ENCODE measurements at places on chromosomes 16 and 17. TPM values are rescaled to one million over a fixed set of nuclear protein-coding genes. Genes with fewer than 3 reads are reported as not detected.

GRCh38 chr17:50255766-50256635, 18.3 kb upstream of the TMEM92 start:
- DNase-seq, result no peak

- DNase-seq, result no peak
Measured at GRCh38 chr17:67628580-67629013, 89.1 kb upstream of the NOL11 start.

- DNase-seq, result no peak
Measured at GRCh38 chr17:6683081-6683684, 30.0 kb downstream of the SLC13A5 start.

- no peak for DNase-seq
Measured at GRCh38 chr17:7408863-7409262, 1.2 kb downstream of the NLGN2 start.

GRCh38 chr17:19647697-19648474, 665 bp upstream of the ALDH3A2 start:
- peak; percentile 71 for DNase-seq

DNA sequence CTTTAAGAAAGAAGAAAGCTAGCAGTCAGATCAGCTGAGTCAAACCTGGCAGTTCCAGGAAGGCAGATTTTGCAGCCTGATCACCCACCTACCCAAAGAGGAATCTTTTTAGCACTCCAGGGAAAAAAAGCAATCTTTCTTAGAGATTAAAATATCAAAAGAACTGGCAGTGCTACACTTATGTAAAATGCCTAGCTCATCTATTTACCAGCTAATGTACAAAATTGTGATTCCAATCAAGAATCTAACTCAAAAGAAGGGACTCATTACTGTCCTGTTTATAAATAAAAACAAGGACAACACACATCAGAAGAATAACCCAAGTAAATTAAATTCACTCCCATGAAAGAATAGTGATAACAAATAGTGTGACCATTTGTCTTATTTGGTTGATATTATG, 222.4 kb upstream of the ERCC4 start:
- DNase-seq, result no peak

- DNase-seq, result no peak
Measured at GRCh38 chr17:76670020-76670717, 26.6 kb upstream of the ST6GALNAC1 start.

DNA sequence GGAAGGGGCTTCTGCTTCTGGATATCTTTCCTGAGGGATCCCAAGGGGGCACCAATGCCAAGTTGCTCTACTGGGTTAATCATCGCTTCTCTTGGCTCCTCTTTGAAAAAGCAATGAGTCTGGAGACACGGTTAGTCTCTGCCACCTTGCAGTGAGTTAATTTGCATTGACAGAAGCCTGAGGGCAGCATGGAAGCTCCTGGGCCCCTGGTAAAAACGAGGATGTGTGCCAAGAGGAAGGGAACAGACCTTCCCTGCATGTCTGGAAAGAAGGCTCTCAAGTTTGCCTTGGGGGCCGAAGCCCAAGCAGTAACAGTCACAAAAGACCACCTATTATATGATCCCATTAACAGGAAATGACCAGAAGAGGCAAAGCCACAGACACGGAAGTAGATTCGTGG, 86.7 kb downstream of the IRX5 start:
- no peak for DNase-seq

DNA sequence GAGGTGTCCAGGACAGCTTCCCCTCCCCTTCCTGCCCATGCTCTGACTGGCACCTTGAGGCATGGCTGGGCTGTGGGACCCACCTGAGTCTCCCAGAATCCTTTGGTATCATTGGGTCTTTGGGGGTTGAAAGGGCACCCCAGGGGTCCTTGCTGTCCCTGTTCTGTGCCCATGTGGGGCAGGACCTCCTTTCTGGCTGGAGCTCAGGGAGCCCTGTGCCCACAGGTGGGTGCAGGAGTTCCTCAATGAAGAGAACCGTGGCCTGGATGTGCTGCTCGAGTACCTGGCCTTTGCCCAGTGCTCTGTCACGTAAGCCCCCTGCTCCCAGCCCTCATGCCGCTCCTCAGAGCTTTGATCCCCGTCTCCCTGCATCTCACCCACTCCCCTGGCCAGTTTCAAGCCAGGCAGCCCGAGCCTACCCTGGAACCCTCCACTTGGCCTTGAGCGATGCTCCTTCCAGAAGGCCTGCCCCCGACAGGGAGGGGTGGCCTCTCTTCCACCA, 11.8 kb downstream of the FMNL1 start:
- no peak for DNase-seq

DNA sequence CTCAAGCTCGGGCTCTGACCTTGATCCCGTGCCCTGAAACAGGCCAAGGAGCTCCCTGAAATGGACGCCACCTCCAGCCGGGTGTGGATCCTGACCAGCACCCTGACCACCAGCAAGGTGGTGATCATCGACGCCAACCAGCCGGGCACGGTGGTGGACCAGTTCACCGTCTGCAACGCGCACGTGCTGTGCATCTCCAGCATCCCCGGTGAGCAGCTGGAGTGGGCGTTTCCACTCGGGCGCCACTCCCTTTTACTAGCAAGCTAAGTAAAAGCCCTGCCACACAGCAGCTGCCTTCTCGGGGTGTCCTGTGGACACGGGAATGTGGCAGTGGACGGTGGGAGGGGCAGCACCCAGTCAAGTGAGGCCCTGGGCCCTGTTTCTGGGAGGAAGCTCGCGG, 6.4 kb downstream of the NME3 start:
- DNase-seq, result no peak

GRCh38 chr16:12613131-12613991, 190.3 kb downstream of the CPPED1 start:
- DNase-seq, result peak; percentile 71

- no peak for DNase-seq
Measured at GRCh38 chr16:50578137-50578536, 29.9 kb downstream of the NKD1 start.

DNA sequence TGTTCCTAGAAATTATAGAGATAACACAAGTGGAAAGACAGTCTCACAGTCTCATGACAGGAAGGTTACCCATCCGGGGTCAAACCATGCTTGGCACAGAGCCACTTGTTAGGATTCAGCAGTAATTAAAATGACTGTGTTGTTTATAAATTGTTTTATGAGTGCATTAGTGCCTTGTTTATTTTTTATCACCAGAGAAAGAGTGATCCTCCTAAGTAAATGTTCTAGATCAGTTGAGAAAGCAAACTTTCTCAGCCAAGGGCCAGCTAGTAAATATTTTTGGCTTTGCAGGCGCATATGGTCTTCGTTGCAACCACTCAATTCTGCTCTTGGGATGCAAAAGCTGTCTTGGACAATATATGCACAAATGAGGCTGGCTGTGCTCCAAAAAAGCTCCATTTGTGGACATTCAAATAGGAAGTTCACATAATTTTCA, 253.9 kb upstream of the CACNG5 start:
- peak; percentile 57 for DNase-seq

DNA sequence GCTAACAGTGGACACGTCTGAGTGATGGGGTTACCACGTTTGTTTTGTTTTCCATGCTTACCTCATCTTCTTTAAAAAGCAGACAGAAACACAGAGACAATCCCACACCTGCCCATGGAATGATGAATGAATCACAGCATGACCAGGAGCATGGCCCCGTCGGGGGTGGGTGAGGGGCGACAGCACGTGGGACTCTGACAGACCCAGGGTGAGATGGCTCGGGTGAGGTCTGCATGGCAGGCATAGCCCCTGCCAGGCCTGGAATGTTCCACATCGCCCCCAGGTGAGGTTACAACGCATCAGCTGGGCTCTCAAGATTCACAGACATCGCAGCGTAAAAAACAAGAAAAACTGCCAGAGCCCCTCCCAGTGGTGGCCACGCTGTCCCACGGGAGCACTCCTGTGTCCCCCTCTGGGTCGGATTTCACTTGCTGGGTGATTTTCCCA, 18.1 kb downstream of the SLC7A5 start:
- no peak for DNase-seq

GRCh38 chr17:60134396-60135150, 15.2 kb upstream of the CA4 start:
- DNase-seq, result peak; percentile 41

DNA sequence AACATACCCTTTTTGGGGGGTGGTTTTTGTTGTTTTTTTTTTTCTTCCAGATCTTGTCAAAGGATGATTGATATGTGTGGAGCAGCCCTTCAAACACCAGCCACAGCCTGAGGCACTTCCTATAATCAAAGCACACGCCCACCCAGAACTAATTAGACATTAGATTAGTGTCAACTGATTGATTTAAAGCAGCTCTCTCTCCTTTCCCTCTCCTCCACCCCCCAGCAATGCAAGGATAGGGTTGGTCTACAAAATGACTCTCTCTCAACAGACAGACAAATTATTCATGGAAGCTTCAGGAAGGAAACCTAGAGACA, 250.3 kb upstream of the SOX9 start:
- no peak for DNase-seq

DNA sequence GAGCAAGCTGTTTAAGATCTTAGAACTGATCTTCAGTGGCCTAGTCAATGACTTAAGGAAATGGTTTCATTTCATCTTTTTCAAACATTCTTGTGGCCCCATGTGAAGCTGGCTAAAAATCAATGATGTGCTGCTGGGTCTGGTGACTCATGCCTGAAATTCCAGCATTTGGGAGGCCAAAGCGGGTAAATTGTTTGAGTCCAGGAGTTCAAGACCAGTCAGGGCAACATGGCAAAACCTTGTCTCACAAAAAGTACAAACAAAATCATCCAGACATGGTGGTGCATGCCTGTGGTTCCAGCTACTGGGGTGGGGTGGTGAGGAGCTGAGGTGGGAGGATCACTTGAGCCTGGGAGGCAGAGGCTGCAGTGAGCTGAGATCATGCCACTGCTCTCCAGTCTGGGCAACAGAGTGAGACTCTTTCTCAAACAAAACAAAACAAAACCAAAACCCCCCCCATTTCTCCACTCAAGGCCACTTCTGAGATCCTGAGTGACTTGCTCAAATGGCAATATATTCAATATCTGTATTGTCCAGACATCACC, 17.4 kb upstream of the COL1A1 start:
- no peak for DNase-seq

GRCh38 chr17:80204626-80205468, 15.3 kb downstream of the SGSH start:
- no peak for DNase-seq

- DNase-seq, result no peak
Measured at GRCh38 chr17:49035470-49036269, 38.5 kb downstream of the IGF2BP1 start.

DNA sequence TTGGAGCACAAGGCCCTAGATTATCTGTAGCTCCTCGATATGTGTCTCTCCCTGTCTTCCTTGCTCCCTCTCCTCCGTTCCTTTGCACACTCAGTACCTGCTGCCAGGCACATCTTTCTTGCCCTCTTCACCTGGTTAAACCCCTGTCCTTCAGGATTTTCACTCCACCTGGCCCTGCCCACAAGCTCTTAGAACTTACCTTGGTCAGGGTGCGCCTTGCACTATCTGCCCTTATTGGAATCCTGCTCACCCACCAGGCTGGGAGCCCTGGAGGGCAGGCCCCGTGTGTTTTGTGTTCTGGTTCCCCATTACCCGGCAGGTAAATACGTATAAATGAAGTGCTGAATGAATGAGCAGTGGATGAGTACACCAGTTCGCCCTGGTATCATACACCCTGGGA, 54.6 kb downstream of the MARCHF10 start:
- DNase-seq, result no peak

DNA sequence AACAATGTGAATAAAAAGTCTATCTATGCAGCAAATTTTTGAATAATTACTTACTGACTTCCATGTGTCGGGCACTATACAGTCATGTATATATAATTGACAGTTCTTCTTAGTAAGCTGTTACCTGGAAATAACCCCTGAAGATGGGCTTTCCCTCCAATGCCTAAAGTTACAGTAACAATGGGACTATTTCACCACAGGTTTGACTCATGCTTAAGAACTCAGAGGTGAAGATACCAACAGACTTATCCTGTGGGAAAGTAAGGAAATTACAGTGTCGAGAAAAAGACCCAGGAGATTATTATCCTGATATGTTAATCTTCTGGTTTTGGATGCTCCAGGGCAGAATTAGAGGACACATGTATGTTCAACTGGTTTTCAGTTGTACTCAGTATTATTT, 601.5 kb upstream of the SOX9 start:
- no peak for DNase-seq

GRCh38 chr17:80374039-80374731, 40.8 kb upstream of the ENDOV start:
- no peak for DNase-seq

The AGRP gene
- total RNA-seq, result not detected

The TP53TG3C gene
- not detected for total RNA-seq

The ADORA2B gene
- total RNA-seq, result 0.35 TPM

The KRT33B gene
- not detected for total RNA-seq

The TBCD gene
- 46.2 TPM for total RNA-seq

The PRRT2 gene
- 0.33 TPM for total RNA-seq
